Fibroblast of skin of abdomen (primary cell): ENCODE measurements at places on chromosomes 6 and 20.

DNA sequence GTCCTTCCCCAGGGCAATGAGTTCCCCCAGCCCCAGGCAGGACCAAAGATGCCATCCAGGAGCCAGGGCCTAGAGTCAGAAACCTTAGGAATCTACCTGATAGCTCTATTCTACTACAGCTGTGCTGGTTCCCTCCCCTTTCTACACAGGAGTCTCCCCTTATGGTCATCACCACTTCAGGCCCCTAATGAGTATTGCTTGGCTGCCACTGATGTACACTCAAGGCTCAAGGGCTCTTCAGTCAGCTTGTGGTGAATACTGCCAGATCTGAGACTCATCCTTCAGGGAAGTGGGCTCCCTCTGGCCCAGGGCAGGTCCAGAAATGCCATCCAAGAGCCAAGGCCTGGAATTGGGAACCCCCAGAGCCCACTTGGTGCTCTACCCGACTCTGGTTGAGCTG is 248.6 kb downstream of the ALDH8A1 start:
- no peak for DNase-seq

GRCh38 chr20:6768228-6769140 is 998 bp downstream of the BMP2 start:
- peak; percentile 18 for DNase-seq

GRCh38 chr6:92706976-92707375 is 712.4 kb downstream of the EPHA7 start:
- DNase-seq, result peak; percentile 1

DNA sequence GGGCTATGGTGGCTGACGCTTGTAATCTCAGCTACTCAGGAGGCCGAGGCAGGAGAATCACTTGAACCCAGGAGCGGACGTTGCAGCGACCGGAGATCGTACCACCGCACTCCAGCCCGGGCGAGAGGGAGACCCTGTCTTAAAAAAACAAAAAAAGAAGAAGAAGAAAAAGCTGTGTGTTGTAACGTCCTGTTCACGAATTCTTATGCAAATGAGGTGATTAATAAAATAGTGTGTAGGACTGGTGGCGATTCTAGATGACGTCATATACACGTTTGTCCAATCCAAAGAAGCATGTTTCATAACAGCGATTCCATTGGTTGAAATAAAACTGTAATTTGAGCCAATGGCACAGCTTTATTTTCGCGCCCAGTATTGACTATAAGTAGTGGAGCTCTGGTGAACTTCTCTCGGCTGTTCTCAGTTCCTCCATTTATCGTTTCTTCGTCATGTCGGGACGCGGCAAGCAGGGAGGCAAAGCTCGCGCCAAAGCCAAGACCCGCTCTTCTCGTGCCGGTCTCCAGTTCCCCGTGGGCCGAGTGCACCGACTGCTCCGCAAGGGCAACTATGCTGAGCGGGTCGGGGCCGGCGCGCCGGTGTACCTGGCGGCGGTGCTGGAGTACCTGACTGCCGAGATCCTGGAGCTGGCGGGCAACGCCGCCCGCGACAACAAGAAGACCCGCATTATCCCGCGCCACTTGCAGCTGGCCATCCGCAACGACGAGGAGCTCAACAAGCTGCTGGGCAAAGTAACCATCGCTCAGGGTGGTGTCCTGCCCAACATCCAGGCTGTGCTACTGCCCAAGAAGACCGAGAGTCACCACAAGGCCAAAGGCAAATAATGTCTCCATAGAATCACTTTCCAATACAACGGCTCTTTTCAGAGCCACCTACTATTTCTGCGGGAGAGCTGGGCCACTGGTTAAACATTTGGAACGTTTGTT is 47.0 kb downstream of the OR2B2 start:
- DNase-seq, result peak; percentile 98

DNA sequence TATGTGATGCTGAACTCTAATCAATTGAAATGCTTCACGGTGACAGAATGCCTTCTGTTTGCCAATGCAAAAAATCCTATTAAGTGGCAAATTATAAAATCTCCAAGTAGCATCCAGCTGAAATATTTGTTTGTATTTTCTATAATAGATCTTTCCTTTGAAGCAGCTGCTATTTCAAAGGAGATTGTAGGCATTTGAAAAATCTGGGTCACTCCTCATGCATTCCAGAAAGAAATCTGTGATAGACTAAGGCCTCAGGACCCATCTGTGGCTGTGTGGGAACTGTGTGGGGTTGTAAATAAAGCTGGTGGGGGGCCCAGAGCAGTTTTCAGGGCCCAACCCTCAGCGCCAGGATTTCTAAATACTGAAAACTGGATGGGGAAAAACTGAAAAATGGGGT is 216.9 kb upstream of the ARG1 start:
- DNase-seq, result no peak

- DNase-seq, result no peak
These were observed 263.0 kb upstream of the PLCB4 start for GRCh38 chr20:8805737-8806442.

GRCh38 chr6:136427378-136427717 is 122.9 kb downstream of the MAP7 start:
- no peak for DNase-seq

GRCh38 chr20:50339466-50339901 is 148.9 kb downstream of the CEBPB start:
- DNase-seq, result peak; percentile 79

DNA sequence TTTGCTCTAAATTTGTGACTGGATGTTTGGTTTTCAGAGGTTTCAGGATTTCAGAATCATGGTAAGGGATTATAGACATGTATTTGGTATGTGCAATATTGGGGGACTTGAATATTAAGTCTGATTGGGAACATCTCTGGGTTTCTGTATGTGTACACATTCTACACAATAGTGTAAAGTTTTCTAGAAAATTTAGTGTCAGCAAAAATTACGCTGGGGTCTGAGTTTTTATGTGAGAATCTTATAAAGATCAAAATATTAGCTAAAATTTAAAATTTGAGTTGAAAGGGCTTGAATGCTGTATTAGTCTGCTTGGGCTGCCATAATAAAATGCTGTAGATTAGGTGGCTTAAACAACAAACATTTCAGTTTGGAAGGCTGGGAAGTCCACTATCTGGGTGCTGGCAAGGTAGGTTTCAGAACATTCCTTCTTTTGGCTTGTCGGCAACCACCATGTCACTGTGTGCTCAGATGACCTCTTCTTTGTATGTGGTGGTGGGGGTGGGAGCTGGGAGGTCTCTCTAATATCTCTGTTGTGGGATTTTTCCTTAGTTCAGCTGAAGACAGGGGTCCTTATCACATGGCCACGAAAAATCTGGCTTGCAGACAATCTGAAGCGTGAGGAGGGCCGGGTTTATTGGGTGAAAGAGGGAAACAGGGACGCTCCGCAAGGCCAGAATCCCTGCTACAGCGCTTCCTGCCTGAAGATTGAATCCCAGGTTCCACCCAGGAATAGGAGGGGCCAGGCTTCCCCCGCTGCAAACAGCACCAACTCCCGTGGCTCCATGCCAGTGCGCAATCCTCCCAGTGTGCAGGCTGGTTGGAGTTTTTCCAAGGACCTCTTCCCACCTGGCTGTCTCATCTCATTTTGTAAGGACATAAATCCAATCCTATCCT is 299.7 kb downstream of the PLCB1 start:
- peak; percentile 35 for DNase-seq

DNA sequence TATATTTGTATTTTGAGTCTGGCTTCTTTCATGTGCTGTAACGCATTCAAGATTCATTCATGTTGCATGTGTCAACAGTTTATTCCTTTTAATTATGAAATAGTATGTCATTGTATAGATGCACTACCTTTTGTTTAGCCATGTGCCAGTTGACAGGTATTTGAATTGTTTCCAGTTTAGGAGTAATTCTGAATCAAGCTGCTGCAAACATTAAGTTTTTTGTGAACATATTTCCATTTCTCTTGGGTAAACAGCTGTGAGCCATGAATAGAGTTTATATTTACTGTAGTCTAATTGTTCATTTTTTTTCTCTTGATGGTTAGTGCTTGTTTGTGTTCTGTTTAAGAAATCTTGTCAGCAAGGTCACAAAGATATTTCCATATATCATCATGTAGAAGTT is 142.4 kb upstream of the RIPOR2 start:
- DNase-seq, result no peak

GRCh38 chr20:10603971-10604864 is 69.6 kb downstream of the JAG1 start:
- DNase-seq, result peak; percentile 85

DNA sequence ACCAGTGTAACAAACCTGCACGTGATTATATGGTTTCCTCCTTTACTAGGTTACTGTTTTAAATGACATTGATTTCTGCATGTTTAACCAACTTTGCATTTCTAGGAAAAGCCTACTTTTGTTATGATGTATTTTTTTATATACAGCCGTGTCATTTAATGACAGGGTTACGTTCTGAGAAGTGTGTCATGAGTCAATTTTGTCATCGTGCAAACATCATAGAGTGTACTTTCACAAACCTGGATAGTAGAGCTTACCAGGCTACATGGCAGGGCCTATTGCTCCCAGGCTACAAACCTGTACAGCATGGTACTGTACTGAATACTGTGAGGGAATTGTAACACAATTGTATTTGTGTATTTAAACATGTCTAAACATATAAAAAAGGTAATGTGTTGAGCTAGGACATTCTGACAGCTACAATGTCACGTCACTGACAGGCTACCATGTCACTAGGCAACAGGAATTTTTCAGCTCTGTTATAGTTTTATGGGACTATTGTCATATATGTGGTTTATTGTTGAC is 205.3 kb downstream of the PRL start:
- no peak for DNase-seq
